ENCODE measurements at places on chromosomes 11 and 22.

DNA sequence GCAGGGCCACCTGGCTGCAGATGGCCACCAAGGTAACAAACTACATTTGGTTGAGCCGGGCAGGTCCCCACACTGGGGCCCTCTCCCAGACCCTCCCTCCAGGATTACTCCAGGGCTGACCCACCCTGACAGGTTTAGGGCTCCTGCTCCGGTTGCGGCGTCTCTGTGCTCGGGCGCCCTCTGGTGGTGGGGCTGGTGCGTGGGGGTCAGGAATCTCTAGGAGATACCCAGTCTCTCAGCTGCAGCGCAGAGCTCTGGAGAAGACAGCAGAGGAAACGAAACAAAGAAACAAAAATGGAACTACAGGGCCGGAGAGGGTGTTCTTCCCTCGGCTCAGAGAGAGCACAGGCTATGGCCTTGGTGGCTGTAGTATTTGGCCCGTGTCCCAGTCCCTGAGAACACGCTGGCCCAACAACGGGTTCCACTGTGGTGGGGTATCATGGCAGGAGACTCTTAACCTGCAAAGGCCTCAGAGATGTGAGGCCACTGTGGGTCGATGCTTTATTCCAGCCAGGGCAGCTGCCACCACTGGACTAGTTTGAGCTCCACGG, 2.4 kb downstream of the C11orf96 start:
- no peaks in the 10 kb centered on the region for H3K36me3 ChIP-seq
- H3K4me3 ChIP-seq, result peak overlapping the region; percentile 95
- DNase-seq, result peak; percentile 62
- H3K4me1 ChIP-seq, result peaks cover 53% of the 10 kb centered on the region

DNA sequence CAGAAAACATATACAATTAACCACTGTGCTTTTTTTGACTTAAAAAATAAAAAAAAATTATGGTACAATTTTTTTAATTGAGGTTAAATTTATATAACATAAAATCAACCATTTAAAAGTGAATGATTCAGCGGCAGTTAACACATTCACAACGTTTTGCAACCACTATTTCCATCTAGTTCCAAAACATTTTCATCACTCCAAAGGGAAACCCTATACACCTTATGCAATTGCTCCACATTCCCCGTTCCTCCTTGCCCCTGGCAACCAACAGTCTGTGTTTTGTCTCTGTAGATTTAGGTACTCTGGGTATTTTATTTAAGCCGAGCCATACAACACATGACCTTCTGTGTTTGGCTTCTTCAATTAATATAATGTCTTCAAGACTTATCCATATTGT, 15.3 kb downstream of the DDI1 start:
- H3K36me3 ChIP-seq, result no peaks in the 10 kb centered on the region
- H3K27ac ChIP-seq, result no peak overlapping the region
- no peaks in the 10 kb centered on the region for H3K4me1 ChIP-seq
- DNase-seq, result no peak
- H3K4me3 ChIP-seq, result no peak overlapping the region

DNA sequence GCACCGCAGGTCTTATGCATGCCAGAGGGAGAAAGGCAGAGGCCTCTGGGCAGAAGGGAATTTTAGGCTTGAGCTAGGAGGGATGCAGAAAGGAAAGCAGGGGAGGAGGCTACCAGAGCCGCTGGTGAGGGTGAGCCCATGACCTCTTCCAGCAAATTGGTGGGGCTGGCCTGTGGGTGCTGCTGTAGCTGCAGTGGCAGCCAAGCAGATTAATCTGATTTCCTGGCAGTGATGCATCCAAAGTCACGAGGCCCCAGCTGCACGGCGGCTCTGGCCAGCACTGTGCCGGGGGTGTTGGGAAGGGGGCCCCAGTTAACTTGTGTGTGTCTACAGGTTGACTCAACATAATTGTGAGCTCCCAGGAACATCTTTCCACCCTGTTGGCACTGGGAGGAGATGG, 41.4 kb upstream of the B3GAT1 start:
- peaks cover 15% of the 10 kb centered on the region for H3K27me3 ChIP-seq
- H3K27ac ChIP-seq, result no peak overlapping the region
- no peak for DNase-seq
- no peak overlapping the region for H3K4me3 ChIP-seq
- no peaks in the 10 kb centered on the region for H3K36me3 ChIP-seq

DNA sequence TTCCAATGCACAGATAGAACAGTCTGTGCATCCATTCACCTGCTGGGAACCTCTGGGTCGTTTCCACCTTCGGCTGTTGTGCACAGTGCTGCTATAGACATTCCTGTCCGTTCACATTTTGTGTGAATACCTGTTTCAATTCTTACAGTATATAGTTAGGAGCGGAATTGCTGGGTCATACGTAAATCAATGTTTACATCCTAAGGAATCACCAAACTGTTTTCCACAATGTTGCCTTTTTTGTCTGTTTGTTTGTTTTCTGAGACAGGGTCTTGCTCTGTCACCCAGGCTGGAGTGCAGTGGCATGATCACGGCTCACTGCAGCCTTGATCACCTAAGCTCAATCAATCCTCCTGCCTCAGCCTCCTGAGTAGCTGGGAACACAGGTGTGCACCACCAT, 158.3 kb downstream of the CRYBB2 start:
- H3K4me1 ChIP-seq, result peaks cover 15% of the 10 kb centered on the region
- no peak overlapping the region for H3K4me3 ChIP-seq
- peak overlapping the region; percentile 58 for H3K27ac ChIP-seq
- no peak for DNase-seq
- H3K27me3 ChIP-seq, result peaks cover 14% of the 10 kb centered on the region

GRCh38 chr22:23094260-23094659, 23.9 kb downstream of the GNAZ start:
- H3K4me3 ChIP-seq, result no peak overlapping the region
- no peak overlapping the region for H3K27ac ChIP-seq
- peaks cover 29% of the 10 kb centered on the region for H3K4me1 ChIP-seq
- H3K27me3 ChIP-seq, result peaks cover 3% of the 10 kb centered on the region
- no peak for DNase-seq
- no peaks in the 10 kb centered on the region for H3K36me3 ChIP-seq

GRCh38 chr11:21037850-21038249, 368.5 kb downstream of the NELL1 start:
- no peak overlapping the region for H3K27ac ChIP-seq
- no peaks in the 10 kb centered on the region for H3K27me3 ChIP-seq
- H3K36me3 ChIP-seq, result no peaks in the 10 kb centered on the region
- no peak for DNase-seq

DNA sequence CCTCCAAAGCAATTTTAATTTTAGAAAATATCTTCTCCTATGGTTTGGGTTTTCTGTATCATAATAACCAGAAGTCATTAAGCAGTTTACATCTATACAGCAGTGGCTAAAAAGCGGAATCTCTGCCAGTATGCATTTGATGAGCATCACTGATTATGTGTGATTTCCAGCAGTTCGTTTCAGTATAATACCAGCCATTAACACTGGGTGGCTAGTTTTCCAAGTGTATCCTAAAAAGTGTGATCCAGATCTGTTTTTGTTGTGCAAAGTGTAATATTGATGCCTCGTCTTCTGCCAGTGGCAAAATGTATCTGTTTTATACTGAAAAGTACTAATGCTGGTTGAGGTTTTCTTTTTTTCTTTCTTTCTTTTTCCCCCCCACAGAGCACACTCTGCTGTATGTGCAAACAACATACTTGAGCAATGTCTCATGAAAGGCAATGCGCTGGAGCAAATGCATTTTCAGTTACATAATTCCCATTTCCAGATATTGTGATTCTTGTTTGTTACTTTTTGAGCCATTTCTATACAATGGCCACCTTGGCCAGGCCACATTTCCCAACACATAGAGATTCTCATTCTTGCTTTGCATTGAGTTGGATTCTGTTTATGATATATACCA, 64.2 kb downstream of the SLC36A4 start:
- no peaks in the 10 kb centered on the region for H3K27me3 ChIP-seq
- peaks cover 15% of the 10 kb centered on the region for H3K36me3 ChIP-seq
- DNase-seq, result no peak
- H3K4me3 ChIP-seq, result no peak overlapping the region
- peaks cover 2% of the 10 kb centered on the region for H3K4me1 ChIP-seq

DNA sequence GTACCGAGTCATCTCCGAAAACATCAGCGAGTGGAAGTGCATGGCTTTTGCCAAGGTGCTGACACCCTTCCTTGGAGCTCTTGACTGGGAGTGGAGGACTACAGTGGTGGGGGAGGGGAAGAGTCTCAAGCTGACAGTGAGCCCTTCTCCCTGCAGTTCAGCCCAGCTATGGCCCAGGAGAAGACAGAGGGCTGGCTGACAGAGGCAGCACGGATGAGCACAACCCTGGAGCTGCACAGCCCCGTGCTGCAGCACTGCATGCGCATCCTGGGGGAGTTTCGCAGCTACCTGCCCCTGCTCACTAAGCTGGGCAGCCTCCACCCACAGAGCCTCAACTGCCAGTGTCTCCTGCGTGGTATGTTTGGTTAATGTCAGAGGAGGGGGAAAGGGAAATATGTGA, 41.4 kb downstream of the DNHD1 start:
- no peak overlapping the region for H3K27ac ChIP-seq
- no peaks in the 10 kb centered on the region for H3K36me3 ChIP-seq
- peaks cover 11% of the 10 kb centered on the region for H3K4me1 ChIP-seq
- no peak for DNase-seq
- peaks cover 4% of the 10 kb centered on the region for H3K27me3 ChIP-seq

- no peak for DNase-seq
- peaks cover 38% of the 10 kb centered on the region for H3K4me1 ChIP-seq
- H3K27me3 ChIP-seq, result no peaks in the 10 kb centered on the region
- no peak overlapping the region for H3K4me3 ChIP-seq
- H3K36me3 ChIP-seq, result no peaks in the 10 kb centered on the region
These were observed 5.7 kb upstream of the C1QTNF4 start for GRCh38 chr11:47599902-47600301.

DNA sequence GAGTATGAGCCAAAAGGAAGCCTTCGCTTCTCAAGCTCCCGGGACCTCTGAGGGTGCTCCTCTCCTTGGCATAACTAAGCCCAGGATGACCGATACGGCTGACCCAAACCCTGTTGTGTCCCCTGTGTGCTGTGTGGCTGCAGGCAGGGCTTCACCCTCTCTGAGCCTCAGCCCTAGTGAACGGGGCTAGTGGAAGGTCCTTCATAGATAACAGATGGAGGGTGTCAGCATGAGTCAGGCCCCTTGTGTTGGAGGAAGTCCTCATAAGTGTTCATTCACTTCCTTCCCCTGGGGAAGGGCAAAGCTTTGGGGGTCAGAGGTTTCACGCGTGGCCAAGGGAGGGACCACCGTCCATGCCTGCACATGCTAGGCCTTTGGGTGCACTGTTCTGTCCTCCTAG, 21.5 kb downstream of the SHISAL1 start:
- no peaks in the 10 kb centered on the region for H3K27me3 ChIP-seq
- H3K36me3 ChIP-seq, result peaks cover 12% of the 10 kb centered on the region
- H3K27ac ChIP-seq, result no peak overlapping the region
- DNase-seq, result no peak

GRCh38 chr22:28910569-28911303, 27.4 kb downstream of the ZNRF3 start:
- H3K36me3 ChIP-seq, result peaks cover 8% of the 10 kb centered on the region
- DNase-seq, result no peak
- H3K4me3 ChIP-seq, result no peak overlapping the region
- no peaks in the 10 kb centered on the region for H3K27me3 ChIP-seq

GRCh38 chr11:94910779-94911178, 62.6 kb downstream of the CWC15 start:
- no peak for DNase-seq
- H3K27me3 ChIP-seq, result peaks cover 3% of the 10 kb centered on the region
- H3K27ac ChIP-seq, result no peak overlapping the region
- H3K4me1 ChIP-seq, result no peaks in the 10 kb centered on the region

DNA sequence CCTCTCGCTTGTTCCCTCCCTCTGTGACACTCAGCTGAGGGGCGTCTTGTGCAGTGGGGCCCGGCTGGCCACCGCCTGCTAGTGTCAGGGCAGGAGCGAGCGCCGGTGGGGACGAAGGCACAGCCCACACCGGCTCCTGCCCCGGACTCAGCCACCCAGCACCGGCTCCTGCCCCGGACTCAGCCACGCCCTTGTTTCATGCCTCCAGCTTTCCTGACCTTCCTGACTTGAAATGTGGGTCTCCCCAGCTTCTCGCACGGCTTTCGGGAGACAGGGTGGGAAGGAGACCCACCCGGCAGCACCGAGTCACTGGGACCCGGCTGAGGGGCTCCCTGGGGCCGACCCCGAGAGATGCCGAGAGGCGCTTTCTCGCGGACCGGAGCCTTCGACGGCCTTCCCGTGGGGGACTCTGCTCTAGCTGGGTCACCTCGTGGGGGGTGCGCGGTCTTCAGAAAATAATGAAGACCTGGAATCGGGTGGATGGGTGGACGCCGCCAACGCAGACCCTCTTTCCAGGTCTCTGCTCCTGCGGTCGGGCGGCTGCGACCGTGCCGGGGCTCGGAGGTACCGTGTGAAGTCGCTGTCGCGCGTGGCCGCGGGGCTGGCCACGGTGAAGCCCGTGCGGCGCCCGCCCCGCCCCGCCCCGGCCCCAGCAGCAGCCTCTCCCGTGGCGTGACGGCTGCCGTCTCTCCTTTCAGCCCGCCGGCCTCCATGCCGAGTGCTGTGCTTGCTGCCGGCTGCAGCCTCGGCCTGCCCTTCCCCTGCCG, 10.2 kb downstream of the GLB1L2 start:
- no peak overlapping the region for H3K27ac ChIP-seq
- H3K4me3 ChIP-seq, result no peak overlapping the region
- no peaks in the 10 kb centered on the region for H3K4me1 ChIP-seq

- no peak overlapping the region for H3K27ac ChIP-seq
These were observed 15.6 kb downstream of the MOV10L1 start for GRCh38 chr22:50105208-50106100.

DNA sequence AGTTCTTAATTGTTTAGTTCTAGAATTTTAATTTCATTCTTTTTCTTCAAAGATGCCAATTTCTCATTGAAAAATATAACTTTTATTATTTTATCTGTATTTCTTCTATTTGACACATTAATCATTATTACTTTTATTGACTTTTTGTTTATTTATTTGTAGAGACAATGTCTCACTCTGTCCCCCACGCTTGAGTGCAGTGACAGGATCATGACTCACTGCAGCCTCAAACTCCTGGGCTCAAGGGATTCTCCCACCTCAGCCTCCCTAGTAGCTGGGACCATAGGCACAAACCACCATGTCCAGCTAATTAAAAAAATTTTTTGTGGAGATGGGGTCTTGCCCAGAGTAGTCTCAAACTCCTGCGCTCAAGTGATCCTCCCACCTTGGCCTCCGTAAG, 30.3 kb upstream of the FBLN1 start:
- H3K27ac ChIP-seq, result no peak overlapping the region
- peaks cover 53% of the 10 kb centered on the region for H3K4me1 ChIP-seq
- DNase-seq, result no peak
- H3K27me3 ChIP-seq, result peaks cover 11% of the 10 kb centered on the region

GRCh38 chr11:8714622-8715225, 32.1 kb downstream of the RPL27A start:
- H3K27me3 ChIP-seq, result no peaks in the 10 kb centered on the region
- H3K27ac ChIP-seq, result peak overlapping the region; percentile 37
- H3K36me3 ChIP-seq, result peaks cover 48% of the 10 kb centered on the region
- no peak overlapping the region for H3K4me3 ChIP-seq
- no peak for DNase-seq

DNA sequence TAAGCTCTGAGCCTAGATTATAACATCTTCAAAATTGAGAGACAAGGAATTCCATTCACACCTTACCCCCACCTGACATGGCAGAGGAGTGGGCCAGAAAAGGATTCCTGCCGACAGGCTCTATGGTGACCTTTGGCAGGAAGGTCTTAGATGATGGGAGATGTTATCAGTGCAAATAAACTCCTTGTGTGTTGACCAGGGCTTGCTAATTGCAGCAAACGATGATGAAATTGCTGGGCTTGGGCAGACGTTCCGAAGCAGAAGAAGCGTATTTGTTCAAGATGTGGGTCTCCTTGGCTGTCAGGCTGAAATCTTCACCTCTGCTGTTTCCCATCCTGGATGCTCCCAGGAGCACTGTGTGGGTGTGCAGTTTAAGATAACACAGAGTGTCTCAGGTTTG, 183.7 kb upstream of the CADM1 start:
- H3K36me3 ChIP-seq, result no peaks in the 10 kb centered on the region
- no peak overlapping the region for H3K27ac ChIP-seq
- no peaks in the 10 kb centered on the region for H3K4me1 ChIP-seq
- H3K4me3 ChIP-seq, result no peak overlapping the region
- H3K27me3 ChIP-seq, result peaks cover 25% of the 10 kb centered on the region
- no peak for DNase-seq
